ENCODE measurements at places on chromosomes 1 and 21.

DNA sequence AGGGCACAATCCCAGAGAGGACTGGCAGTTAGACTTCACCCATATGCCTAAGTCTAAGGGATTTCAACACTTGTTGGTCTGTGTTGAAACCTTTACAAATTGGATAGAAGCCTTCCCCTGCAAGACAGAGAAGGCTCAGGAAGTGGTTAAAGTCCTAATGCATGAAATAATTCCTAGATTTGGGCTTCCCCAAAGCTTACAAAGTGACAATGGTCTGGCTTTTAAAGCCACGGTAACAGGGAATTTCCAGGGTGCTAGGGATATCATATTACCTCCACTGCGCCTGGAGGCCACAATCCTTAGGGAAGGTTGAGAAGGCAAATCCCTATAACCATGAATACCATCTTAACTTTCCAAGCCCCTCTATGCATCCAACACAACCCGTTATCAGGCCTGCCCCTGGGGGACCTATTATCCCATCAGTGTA, 3.3 kb upstream of the FMO4 start:
- DNase-seq: no peak

DNA sequence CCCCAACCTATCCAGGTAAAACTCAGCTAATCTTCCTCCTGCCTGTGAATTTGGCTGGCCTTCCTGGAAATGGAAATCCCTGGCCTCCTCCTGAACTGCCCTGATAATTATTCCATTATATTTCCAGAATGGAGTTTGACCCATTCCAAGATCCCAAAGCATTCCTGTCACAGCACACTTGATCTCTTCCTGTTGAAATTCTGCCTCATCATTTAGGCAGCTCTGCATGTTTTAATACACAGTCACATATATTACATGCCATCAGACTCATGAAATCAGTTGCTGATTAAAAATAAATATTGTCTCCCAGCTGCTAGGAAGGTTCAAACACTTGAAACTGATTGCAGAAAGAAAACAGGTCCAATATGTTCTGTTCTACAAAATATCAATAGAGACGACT, 148.2 kb upstream of the PALMD start:
- no peak for DNase-seq

- no peak for DNase-seq
These were observed 138.7 kb downstream of the MIS18A start for GRCh38 chr21:32140151-32140550.

DNA sequence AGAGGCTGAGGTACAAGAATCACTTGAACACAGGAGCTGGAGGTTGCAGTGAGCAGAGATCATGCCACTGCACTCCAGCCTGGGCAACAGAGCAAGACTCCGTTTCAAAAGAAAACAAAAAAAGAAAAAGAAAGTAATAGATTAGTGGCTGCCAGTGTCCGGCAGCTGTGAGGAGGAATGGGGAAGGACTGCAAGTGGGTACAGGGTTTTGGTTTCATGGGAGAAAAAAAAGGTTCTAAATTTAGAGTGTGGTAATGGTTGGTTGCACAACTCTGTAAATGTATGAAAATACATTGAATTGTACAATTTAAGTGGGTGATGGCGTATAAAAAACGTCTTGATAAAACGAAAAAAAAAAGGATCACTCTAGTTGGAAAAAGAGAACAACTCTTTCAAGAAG, 6.7 kb downstream of the TAF1A start:
- no peak for DNase-seq

DNA sequence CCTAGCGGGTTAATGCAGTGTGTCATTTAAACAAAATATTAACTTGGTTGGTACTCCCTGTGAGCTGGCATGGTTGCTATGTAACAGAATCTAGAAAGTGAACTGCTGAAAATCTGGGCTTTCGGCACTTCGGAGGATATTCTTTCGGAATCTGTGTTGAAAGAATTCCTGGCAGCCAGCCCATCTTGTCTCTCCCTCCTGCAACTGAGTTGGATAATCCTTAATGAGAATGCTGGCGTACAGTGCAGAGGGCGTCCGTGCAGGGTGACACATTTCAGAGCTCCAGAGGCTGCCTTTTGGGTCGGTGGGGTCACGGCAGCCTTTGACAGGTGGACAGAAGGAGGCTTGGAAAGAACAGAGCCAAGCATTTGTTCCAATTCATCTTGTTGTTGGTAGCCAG, 3.7 kb downstream of the KAZN start:
- DNase-seq: no peak

- peak; percentile 53 for DNase-seq
These were observed 226.1 kb downstream of the KCTD3 start for GRCh38 chr1:215793180-215793579.

DNA sequence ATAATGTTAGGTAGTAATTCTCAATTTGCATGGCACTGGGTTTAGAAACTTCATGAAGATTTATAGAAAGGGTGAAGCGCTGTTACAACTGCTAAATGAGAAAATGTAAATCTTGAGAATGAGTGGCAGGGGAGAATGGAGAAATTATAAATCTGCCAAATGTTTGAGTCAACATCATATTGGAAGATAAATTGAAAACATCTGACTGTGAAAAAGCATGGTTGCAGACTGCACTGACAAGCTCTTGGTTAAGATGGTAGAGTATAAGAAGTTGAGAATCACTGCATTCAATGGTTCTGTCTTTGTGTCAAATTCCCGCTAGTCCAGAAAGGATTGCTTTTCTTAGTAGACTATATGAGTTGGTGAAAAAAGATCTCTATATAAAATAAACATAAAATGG, 113.3 kb upstream of the DUSP10 start:
- DNase-seq: no peak

- no peak for DNase-seq
These were observed 7.9 kb downstream of the LEFTY2 start for GRCh38 chr1:225933072-225933471.

GRCh38 chr1:228275430-228276173, 67.8 kb downstream of the OBSCN start:
- DNase-seq: peak; percentile 18

DNA sequence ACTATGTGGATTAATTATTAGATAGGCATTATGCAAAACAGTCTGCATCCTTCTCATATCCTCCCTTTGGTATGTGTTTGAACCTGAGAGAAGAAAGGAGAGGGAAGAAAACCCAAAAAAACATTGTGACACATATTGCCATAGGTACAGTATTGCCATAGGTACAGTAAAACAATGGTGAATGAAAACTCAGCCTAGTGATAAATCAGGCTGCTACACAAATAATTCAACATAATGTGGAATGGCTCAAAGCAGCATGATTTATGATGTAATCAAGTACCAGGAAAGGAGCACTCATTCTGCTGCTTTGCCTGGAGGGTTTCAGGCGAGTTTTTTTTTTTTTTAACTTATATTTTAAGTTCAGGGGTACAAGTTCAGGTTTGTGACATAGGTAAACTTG, 213.9 kb upstream of the LYPLAL1 start:
- DNase-seq: no peak

DNA sequence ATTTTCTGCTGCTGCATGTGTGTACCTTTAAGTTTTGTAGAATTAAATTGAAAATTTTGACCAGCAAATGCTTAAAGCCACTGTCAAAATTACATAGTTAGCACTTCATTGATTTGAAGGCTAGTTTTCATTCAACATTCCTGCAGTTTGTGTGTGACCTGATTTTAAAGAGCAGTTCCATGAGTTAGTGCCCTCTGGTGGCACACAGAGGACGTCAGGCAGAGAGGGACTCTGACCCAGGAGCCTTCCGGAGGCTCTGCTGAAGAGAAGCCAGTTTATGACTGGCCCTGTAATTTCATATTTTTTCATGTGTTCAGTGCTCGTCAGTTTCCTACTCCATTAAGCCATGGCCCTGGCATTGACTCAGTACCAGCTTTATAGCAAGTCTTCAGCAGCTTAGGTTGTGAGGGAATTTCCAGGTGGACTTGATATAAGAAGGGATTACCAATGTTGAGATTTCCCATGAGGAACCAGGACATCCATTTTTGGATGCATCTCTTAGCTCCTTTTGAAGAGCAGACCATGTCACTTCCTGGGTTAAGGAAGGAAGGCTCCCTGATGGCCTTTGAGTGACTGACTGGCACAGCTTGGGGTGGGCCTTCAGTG, 104.7 kb downstream of the CAMTA1 start:
- DNase-seq: no peak

DNA sequence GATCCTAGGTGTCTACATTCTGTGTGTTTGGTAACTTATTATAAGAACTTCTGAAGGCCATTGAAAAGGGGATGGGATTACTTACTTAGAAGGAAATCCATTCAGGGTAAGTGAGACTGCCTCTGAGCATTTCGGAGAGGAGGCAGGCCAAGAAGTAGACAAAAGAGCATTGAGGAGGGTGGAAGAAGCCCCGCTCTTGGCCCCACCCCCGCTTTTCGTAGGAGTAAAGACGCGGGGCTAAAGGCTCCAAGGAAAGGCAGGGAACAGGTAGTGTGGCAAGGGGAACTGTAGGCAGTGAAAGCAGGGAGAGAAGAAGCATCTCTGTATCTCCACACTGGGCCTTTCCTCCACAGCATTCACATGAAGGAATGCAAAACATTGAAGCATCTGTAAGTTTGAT, 51.8 kb upstream of the GRIK1 start:
- no peak for DNase-seq

- DNase-seq: no peak
These were observed 548.2 kb upstream of the ADGRL4 start for GRCh38 chr1:79554688-79555087.

- DNase-seq: no peak
These were observed 94.4 kb downstream of the SH3GLB1 start for GRCh38 chr1:86798608-86799291.

- DNase-seq: no peak
These were observed 345.7 kb downstream of the BARHL2 start for GRCh38 chr1:90371448-90371813.

DNA sequence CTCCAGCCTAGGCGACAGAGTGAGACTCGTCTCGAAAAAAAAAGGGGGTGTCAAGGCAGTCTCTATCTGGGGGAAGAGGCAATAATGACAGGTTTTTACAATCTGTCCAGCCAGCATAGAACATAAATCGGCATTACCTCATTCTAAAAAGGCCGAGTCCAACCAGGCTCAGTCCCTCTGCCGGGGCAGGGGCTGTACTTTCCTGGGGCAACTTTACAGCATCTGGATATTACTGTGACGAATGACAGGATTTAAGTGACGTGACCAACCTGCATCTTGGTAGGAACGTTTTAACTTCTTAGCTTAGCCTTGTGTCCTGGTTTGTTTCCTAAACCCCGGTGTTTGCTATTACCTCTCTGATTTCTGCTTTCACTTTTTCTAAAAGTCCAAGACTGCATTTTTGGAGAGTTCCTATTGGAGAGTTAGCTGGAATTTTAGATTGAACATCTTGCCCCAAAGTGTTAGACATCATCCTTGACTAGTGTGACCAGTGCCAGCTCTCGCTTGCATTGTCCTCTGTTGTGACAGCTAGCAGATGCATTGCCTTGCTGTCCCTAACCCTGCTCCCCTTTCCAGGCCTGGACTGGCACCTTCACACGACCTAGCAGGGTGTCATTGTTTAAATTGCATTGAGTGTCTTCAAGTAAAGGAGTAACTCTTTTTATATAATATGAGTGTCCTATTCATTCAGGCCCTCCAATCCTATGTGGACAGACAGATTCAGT, 96.5 kb downstream of the TGFBR3 start:
- DNase-seq: no peak
